ENCODE measurements at places on chromosomes 3 and 15.

- DNase-seq: no peak
Measured at GRCh38 chr3:167102071-167102470, 278.0 kb downstream of the ZBBX start.

DNA sequence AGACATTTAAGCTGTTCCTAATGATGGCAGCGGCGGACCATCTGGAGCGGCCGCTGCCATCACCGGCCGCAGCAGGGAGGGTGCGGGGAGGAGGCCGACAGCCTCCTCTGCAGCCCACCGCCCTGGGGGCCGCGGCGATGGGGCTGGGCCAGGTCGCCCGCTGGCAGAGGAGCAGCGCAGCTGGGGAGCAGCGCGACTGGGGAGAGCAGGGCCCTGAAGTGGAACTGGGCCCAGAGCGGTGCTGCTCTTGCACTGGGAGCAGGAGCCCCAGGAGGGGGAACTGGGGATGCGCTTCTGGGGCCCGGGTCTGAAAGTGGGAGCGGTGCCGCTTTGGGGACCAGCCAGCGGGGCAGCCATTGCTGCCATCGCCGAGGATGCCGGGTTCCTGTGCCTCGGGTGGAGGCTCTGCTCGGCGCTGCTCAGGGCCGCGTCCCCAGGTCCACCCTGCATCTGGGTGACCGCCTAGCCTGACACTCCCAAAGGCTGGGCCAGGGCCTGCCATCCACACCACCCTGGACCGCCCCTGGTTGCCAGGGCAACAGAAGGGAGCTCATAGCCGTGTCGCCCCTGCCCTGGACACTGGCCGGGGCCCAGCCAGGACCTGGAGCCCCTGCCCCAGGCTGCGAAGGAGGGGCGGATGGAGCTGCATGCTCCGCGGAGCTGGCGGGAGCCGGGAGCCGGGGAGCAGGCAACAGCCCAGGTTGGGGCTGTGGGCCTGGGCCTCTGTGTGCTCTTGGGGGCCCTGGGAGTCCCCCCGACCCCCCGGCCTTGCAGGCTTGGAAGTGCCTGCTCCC lies 15.5 kb upstream of the PLA2G4E start:
- DNase-seq: no peak

- DNase-seq: no peak
Measured at GRCh38 chr15:49927189-49927861, 191.7 kb downstream of the ATP8B4 start.

- no peak for DNase-seq
Measured at GRCh38 chr3:115859002-115859807, 235.9 kb downstream of the GAP43 start.

DNA sequence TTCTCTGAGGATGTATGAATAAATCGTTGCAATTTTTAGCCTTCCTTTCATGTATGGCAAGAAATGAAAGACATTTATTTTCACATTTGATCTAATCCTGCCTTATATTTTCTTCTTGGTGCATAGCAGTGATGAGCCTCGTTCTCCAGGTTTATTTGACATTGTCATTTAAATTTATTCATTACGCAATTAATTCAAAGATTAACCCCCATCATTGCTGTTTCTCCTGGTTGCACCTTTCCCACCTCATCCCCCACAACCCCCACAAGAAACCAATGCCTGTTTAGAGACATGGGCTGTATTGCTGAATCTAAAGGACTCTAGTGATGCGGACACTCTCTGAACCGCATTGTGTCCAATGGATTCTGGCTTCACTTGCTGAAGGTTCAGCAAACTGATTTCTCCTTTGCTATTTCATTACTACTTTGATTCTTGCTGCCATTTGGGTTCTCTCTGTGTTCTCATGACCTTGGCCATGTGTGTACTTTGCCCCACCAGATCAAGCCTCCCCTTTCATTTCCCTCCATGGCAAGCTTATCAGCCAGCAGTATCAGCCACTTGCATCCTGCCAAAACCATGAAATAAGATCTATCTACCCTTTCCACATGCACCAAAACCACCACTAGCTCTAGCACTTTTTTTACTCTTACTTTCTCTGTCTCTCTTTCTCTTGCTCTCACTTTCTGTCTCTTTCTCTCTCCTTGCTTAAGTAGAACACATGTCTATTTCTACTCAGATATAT lies 382.7 kb downstream of the GBE1 start:
- DNase-seq: no peak

GRCh38 chr15:96125721-96126415 lies 204.6 kb upstream of the NR2F2 start:
- no peak for DNase-seq

DNA sequence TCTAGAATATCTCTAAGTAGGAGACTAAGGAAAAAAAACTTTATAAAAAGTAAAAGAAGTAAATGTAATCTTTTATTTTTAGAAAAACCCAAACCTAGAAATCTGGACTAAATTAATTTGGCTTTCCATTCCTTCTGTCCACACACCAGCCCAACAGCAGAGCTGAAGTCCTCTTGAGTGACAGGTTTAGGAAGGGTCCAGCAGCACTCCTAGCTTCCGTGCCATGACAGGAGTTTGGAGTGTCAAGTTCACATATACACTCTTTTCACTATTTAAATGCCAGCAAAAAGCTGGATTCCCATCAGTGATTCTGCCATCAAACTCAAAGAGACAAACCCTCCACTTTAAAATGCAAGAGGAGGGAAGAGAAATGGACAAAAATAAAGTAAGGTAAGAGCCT lies 13.1 kb downstream of the PROK2 start:
- no peak for DNase-seq

- DNase-seq: no peak
Measured at GRCh38 chr3:41196499-41197410, 2.5 kb upstream of the CTNNB1 start.

DNA sequence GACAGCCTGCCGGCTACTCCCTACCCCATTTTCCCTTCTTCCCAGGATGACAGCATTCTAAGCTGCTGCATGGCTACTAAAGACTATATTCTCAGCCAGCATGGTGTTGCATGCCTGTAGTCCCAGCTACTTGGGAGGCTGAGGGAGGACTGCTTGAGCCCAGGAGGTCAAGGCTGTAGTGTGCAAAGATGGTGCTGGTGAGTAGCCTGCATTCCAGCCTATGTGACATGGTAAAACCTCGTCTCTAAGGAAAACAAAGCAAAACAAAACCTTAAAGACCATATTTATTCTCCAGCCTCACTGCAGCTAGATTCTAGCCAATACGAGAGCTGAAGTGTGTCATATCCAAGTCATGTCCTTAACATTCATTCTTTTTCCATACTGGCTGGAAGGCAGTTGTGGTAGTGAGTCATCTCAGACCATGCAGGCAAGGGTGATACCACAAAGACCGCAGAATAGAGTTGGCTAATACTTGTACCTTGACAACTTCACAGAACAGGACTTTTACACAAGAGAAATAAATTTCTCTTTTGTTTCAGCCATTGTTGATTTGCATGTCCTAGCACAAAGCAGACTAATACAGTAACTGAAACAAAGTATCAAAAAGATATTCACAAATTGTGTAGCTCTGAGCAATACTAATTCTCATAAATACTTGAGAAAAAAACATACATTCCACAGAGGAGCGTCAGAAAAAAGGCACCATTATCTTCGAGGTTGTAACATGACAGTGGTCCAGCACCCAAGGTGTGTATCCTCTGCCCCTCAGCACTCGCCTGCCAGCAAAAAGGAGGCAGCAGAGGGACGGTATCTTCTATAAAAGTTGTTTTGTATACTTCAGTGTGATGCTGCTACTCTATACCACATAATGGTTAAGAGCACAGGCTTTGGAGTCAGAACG lies 14.8 kb downstream of the PBRM1 start:
- DNase-seq: peak; percentile 76

GRCh38 chr3:44412365-44412764 lies 65.1 kb downstream of the ZNF445 start:
- DNase-seq: no peak

GRCh38 chr15:100918690-100919480 lies at the start of gene LRRK1:
Gene LRRK1, plus strand, starts transcription at chr15:100919357. Its CDS starts 5,276 bp downstream, at chr15:100924633.
- peak; percentile 13 for DNase-seq

DNA sequence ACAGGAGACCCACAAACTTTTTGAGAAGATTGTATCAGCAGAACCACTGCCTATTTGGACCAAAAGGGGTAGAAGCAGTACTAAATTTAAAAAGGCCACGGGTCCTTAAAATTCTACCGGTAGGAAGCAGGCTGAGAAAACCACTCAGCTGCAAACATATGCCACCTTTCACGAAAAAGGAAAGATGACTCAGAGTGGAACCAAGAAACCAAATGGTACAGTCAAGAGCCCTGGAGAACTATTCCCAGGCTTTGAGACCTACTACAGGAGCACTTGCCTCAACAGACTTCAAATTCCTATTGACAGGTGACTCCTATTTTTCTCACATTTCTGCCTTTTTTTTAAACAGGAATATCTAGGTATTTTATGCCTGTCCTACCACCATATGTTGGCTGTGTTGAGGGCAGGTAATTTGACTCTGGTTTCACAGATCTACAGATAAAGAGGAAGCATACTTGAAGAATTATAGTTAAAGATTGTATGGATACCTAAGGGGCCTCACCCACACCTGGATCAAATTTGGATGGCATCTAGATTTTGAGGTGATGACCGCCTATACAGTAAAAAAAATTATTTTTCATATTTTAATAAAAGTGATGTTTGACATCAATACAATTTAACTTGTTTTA lies 10.1 kb downstream of the GOLIM4 start:
- no peak for DNase-seq

All from T-helper 2 cell treated with Interferon-gamma antibody and Interleukin-4, amounts not matched to agents 5 μg/mL and 100 μg/mL, for 36 hours (primary cell).